Calu3 (cell line): ENCODE measurements at places on chromosomes 3 and 15.

DNA sequence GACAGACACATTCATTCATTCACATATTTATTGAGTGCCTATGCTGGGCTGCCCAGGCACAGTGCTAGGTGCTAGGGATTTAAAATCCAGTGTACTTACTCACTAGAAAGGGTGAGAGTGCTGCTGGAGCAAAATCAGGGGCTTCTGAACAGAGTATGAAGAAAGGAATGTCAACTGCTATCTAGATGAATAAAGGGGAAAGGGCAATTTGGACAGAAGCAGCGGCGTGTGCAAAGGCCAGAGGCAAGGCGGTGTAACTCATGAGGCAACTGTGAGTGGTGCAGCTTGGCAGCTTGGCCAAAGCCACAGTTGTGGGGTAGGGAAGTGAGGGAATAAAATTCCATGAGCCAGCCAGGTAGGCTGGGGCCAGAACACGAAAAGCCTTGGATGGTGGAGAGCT lies 76.7 kb downstream of the RAD18 start:
- no peak for DNase-seq

GRCh38 chr3:194058189-194058571 lies 77.8 kb upstream of the HES1 start:
- peak; percentile 54 for DNase-seq

DNA sequence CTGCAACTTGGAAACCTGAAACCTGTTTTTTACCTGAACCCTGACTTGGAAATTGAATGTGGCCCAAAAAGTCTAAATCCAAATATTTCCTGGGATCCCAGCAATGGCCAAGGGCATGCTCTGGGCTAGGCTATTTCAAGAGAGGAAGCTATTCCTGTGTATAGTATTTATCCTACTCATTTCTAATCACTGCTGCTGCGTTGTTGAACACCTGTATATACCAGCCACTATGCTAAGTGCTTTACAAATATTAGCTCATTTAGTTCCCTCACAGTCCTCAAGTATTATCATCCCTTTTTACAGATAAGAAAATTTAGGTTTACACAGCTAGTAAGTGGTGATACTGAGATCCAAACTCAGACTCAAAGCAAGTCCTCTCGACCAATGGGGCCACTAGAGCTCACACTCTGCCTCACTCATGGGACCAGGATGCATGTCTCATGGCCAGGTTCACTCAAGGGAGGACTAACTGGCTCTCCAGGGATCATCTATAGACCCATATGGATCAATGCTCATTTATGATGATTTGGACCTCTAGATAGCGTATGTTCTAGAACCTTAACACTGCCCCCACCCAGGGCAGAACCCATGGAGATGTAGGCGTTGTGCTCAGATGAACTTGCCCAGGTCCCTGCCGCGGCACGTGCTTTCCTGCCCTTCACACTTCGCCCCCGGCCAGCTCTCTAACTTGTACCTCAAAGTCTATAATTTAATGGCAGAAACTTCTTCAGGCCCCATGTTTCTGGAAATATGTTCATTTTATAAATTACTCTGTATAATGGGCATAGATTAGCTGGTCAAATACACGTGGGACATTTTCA lies 2.6 kb upstream of the CCR4 start:
- DNase-seq: no peak

DNA sequence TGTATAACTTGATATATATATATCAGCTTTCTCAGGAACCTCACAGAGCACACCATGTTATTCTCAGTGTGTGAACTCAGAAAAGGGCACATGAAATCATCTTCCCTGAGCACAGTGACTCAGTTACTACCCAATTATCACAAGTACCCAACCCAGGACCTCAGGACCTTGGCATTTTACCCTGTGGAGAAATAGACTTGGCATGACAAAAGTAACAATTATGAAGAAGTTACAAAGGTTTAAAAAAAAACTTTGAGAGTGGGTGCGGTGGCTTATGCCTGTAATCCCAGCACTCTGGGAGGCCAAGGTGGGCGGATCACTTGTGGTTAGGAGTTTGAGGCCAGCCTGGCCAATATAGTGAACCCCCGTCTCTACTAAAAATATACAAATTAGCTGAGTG lies 52.4 kb downstream of the ONECUT1 start:
- no peak for DNase-seq

GRCh38 chr15:41820791-41821423 lies 7.0 kb upstream of the JMJD7 start:
- DNase-seq: no peak

GRCh38 chr15:91216000-91216399 lies 115.9 kb downstream of the SV2B start:
- DNase-seq: no peak

DNA sequence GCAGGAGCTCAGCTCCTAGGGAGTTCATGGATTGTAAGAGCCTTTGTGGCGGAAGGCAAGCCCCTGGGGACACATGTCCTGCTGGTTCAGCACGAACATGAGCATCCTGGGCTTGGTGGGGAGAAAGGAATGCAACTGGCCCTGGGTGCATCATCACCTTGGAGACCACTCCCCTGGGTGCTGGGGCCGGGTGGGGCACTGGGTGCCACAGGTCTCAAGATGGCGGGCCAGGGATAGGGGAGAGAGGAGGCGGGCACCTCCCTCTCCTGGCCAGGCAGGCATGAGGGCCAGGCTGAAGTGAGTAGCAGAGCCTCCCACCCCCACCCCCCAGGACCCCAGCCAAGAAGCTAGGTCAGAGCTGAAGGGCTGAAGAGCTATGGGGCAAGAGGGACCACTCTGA lies 768 bp downstream of the PCBP4 start:
- no peak for DNase-seq

- no peak for DNase-seq
Observed at GRCh38 chr3:52333869-52334557, 17.9 kb downstream of the DNAH1 start.

GRCh38 chr3:146491303-146491702 lies 21.9 kb upstream of the PLSCR2 start:
- no peak for DNase-seq

- no peak for DNase-seq
Observed at GRCh38 chr3:150760431-150761200, 2.4 kb downstream of the SIAH2 start.

GRCh38 chr3:115348951-115349745 lies 202.1 kb upstream of the ZBTB20 start:
- no peak for DNase-seq

GRCh38 chr3:71930056-71930991 lies 145.4 kb upstream of the PROK2 start:
- peak; percentile 11 for DNase-seq

GRCh38 chr3:196127308-196128040 lies 45.6 kb upstream of the TFRC start:
- peak; percentile 17 for DNase-seq

- DNase-seq: no peak
Observed at GRCh38 chr3:5889374-5889773, 701.9 kb downstream of the EDEM1 start.

GRCh38 chr3:55725681-55726500 lies 238.8 kb upstream of the WNT5A start:
- DNase-seq: no peak

GRCh38 chr15:56749982-56750381 lies 16.7 kb upstream of the ZNF280D start:
- DNase-seq: no peak

DNA sequence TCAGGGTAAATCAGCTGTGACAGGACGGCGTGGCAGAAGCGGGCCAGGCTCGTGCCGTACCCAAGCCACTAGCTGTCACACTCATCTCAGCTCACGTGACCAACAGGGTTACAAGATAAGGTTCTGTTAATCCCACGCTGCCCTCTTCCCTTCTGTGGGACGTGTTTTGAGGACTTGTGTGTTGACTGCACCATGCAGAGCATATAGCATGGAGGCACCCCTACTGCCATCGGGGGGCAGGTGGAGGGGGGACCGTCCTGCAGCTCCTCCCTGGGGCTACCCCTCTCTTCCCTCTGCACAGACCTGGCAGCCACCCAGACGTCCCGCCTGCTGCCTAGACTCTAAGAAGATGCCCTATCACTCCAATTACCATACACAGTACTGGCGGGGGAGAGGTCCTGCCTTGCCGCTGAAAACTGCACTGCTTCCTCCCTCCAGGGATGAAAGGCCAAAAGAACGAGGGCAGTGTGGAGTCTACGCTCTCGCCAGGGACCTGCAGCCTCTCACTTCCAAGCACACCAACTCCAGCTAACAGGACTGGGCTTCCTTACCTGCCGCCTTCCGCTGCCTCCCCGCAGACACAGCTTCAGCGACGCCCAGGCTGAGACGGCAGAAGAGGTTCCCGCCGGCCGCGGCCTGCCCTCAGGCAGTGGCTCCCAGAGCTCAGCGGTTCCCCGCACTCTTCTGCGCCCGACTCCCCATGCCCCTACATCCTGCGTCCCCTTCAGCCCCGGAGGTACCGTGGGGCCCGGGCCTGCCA lies at the start of gene TNK2:
TSS of gene TNK2 (minus strand) at position 618 of the 760 bp plus-strand sequence. CDS start 19,963 bp downstream, outside the sequence.
- DNase-seq: peak; percentile 32

- no peak for DNase-seq
Observed at GRCh38 chr15:47769166-47769565, 51.9 kb downstream of the SEMA6D start.

- no peak for DNase-seq
Observed at GRCh38 chr3:27073912-27074311, 295.3 kb downstream of the NEK10 start.

GRCh38 chr3:175278680-175279079 lies 419.5 kb downstream of the NAALADL2 start:
- DNase-seq: no peak

- no peak for DNase-seq
Observed at GRCh38 chr3:17557749-17558463, 184.5 kb downstream of the TBC1D5 start.

DNA sequence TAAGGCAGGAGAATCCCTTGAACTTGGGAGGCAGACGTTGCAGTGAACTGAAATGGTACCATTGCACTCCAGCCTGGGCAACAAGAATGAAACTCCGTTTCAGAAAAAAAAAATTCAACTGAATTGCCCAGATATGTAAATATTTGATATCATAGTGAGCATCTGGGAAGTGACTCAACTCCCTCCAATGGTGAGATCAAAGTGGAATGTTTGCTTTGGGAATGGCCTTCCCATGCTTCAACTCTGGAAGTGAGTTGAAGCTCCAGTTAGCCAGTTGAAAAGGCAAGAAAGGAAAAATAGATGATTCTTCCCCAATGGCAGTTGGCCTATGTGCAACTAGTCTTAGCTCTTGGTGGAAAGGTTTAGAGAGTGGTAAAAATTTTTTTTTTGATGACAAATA lies 131.6 kb upstream of the CMC1 start:
- no peak for DNase-seq

GRCh38 chr3:79973917-79974595 lies 206.3 kb upstream of the ROBO1 start:
- DNase-seq: no peak

DNA sequence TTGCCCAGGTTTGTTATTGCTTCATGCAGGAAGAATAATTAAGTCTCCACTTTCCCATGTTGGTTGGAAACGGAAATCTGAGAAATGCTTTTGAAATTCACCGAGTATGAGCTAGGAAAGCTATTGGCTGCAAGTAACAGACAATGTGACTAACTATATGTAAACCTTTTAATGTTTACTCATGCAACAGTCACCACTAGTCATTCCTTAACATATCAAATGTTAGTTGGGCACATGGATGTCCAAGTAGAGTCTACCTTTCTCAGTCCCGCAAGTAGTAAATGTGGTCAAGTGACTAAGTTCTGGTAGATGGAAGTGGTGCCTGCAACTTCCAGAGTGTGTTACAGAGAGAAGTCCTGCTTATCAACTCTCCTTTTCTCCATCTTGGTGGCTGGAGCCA lies 52.5 kb downstream of the KLF15 start:
- DNase-seq: no peak

GRCh38 chr3:141237701-141238521 lies 6.3 kb downstream of the PXYLP1 start:
- no peak for DNase-seq

- DNase-seq: no peak
Observed at GRCh38 chr3:107218864-107219269, 158.4 kb upstream of the CCDC54 start.

DNA sequence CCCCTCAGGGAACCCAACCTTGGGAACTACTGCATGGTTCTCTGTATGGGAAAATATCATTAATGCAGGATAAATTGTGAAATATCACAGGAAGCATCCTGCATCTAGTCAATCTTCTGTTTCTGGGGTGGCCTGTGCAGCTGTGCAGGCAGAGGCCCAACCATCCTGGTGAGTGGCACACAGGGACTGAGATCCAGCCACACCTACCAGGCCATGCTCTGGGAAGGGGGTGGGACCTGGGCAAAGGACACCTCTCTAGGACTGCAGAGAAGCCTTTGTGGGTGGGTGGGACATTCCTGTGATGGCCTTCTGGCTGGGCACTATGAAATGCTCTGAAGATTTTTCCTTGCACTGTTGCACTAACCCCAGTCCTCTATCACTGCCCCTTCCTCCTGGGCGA lies 26.8 kb downstream of the CCRL2 start:
- DNase-seq: no peak

DNA sequence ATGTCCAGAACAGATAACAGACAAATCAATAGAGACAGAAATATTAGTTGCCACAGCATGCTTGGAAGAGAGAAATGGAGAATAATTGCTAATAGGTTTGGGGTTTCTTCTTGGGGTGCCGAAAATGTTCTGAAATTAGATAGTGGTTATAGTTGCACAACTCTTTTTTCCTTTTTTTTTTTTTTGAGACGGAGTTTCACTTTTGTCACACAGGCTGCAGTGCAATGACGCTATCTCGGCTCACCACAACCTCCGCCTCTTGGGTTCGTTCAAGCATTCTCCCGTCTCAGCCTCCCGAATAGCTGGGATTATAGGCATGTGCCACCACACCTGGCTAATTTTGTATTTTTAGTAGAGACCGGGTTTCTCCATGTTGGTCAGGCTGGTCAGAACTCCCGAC lies 163.3 kb downstream of the PLCH1 start:
- no peak for DNase-seq

- no peak for DNase-seq
Observed at GRCh38 chr3:30666572-30667279, 60.3 kb downstream of the TGFBR2 start.

DNA sequence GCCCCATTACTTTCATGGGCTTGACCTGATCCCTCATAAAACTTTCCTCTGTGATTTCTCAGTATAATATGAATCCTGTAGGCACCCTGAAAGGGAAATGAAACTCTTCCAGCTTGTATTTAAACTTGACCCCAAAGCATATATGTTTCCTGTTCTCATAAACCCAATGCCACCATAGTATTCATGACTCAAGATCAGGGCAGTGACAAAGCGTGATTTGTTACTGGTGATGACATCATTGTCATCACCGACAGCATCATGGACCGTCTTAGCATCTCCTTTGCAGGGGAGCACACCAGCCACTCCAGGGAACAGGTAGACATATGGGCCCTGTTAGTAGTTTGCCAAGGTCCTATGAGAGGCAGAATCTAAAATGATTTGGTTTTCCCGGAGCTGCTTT lies 741.2 kb downstream of the NR2F2 start:
- DNase-seq: no peak

- DNase-seq: no peak
Observed at GRCh38 chr15:90860450-90860849, 7.9 kb upstream of the FURIN start.

GRCh38 chr3:180073561-180073960 lies 36.8 kb upstream of the PEX5L start:
- no peak for DNase-seq

GRCh38 chr3:192904632-192905289 lies 12.9 kb downstream of the MB21D2 start:
- DNase-seq: no peak

GRCh38 chr3:20999661-21000060 lies 751.3 kb downstream of the ZNF385D start:
- DNase-seq: no peak
